ENCODE measurements at places on chromosomes 12 and 14.

- DNase-seq, result no peak
Measured at GRCh38 chr14:91341334-91341733, 76.3 kb downstream of the CCDC88C start.

DNA sequence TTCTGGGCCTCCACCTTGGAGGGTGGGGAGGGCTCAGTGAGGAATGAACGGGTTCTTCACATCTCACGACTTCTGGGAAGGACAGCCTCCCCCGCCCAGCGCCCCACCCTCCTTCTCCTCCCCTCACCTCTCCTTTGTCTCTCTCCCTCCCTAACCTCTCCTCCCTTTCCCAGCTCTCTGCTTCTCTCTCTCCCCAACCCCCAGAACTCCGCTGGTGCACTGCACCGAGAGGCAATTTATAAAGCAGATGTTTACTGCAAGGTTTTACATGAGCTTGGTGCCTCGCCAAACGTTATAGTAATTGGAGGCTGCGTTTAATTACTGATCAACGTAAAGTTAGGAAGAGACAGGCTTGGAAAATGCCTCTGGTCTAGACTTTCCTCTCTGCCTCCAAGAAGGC, 42.9 kb upstream of the FAM222A start:
- no peak for DNase-seq

GRCh38 chr12:53508534-53509170, 1.4 kb upstream of the NPFF start:
- DNase-seq, result peak; percentile 88

DNA sequence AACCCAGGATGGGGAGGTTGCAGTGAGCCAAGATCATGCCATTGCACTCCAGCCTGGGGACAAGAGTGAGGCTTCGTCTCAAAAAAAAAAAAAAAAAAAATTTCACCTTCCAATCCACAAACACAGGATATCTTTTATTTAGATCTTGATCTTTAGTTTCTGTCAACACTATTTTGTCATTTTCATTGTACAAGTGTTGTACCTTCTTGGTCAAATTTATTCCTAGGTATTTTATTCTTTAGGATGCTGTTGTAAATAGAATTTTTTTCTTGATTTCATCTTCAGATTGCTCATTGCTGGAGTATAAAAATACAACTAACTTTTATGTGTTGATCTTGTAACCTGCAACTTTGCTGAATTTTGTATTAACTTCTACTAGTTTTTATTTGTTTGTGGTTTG, 60.8 kb downstream of the ARHGAP5 start:
- no peak for DNase-seq

GRCh38 chr12:95118138-95118787, 44.8 kb upstream of the NR2C1 start:
- no peak for DNase-seq

- DNase-seq, result no peak
Measured at GRCh38 chr14:58699681-58700205, 62.0 kb downstream of the DACT1 start.

- no peak for DNase-seq
Measured at GRCh38 chr14:95953111-95953724, 76.6 kb downstream of the TUNAR start.

DNA sequence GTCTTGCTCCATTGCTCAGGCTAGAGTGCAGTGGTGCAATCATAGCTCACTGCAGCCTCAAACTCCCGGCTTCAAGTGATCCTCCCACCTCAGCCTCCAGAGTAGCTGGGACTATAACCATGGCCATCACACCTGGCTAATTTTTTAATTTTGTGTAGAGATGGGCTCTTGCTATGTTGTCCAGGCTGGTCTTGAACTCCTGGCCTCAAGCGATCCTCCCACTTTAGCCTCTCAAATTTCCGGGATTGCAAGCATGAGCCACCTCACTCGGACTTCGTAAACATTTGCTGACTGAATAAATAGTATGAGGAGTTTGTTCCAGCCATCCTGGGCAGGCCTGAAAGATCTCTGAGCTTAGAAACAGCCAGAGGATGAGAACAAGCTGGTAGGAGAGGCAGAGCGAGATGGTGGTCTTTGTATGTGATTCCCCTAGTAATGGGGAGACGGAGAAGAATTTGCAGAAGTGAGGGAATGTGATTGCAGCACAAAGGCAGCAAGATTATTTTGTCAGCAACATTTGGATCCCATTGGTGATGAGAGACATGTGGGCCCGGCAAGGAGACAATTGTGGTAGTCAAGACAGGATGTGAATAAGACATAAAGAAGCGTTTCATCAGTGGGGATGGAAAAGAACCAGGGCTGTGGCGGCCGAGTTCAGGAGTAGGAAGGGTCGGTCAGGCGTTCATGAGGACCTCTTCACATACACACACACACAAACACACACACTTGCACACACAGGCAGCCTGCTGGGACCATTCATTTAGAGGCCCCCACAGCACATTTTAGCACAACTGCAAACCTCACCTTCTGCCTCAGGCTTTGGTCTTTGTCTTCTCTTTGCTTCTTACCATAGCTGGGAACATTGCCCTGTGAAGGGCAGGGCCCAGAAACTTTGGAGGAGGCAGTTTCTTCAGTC, 155.5 kb downstream of the ZFP36L1 start:
- peak; percentile 53 for DNase-seq

DNA sequence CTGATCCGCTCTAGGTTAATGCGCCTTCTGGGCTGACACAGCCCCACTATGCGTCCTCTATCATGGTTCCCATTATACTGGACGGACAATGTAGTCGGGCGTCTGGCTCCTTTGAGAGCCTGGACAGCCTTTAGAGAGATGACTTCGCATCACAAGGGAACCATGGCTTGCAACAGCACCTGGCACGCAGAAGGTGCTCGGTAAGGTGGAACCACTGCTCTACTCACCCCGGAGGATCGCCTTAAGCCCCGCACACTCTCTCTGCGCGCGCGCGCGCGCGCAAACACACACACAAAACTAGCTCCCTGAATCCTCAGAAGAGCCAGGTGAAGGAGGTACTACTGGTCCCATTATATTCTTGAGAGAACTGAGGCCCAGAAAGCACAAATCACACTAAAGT, 7.1 kb downstream of the MAP3K12 start:
- DNase-seq, result no peak

DNA sequence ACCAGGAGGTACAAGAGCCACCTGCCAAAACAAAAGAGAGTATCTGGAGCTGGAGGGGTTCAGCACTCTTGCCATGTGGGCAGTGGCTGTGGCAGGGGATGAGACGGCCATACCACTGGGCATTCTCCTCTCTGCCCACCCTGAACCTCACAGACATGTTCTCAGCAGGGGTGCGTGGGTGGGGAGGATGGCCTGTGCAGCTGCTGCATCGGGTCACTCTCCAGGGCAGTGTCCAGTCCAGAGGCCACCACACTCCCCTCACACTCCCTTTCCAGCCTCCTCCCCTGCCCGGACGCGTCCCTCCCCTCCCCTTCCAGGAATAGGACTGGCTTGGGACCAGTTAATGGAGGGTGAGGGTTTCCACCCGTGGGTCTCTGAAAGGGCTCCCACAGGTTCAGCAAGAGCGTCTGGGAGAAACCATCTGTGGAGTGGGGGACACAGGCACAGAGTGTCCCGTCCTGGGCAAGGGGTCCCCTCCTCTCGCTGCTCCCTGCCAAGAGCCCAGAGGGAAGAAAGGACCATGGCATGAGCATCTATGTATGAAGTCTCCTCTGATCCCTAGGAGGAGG, 501 bp downstream of the C1R start:
- no peak for DNase-seq

DNA sequence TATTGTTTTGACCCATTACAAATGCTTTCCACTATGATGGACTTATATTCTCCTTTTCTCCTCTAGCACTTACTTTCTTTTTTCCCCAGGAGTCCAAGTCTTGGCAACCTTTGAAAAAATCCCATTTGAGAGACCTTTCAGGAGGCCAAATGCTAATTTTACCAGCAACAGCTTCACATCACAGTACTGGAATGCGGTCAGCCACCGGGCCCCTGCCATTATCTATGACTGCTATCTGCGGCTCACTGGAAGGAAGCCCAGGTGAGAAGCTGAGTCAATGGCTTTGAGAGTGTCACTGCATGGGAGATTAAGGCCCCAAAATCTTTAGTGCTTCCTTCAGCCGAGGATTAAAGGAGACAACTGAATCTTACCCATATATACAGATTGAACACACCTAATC, 64.2 kb downstream of the ERGIC2 start:
- no peak for DNase-seq

DNA sequence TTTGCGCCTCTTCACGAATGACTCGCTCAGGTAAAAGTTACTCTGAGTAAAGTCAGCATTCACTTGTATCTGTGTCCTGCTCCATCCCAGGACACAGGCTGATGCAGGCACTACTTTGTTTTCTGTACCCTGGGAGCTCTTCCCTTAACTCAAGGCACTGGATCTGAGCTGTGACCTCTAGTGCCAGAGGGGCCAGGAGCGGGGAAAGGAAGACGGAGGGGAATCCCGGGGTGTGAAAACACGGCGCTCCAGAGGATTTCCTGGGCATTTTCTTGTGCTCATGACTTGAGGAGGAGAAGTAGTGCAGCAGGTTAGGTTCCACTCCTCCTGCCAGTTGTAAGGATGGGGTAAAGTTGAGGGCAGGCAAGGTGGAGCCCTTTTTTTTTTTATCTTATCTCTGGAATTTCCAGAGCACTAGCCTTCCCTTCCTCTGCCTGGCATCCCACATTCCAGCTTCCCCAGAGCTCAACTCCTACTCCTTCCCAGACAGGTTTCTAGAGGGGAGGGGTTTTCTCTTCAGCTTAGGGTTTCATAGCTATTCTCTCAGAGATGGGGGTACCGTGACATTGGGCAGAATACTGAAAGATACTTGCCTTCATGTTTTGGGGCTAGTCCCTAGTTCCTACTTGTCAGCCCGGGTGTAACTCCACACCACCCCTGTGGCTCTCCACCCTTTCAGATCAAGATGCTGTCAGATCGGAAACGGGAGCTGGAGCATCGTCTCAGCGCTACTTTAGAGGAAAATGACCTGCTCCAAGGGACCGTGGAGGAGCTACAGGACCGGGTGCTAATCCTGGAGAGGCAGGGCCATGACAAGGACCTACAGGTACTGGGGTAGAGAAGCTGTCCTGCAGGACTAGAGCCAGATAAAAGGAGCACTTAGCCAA, 52.3 kb downstream of the RAB35 start:
- no peak for DNase-seq

DNA sequence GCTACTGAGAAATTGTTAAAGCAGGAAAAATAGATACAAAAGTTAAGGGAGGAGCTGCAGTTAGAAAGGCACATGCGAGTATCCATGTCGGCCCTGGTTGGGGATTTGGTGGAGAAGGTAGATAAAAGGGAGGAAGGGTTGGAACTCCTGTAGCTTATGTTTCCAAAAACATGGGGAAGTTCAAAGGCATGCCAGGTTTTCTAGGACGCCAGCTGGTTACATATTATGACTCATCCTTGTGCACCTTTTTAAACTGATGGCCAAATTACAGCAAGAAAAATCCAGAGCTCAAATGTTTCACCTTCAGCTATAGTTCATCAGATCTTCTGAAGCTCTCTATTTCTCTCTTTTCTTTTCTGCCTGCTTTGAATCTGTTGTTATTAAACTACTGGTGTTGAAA, 13.2 kb upstream of the MAP4K5 start:
- DNase-seq, result no peak

GRCh38 chr12:120677765-120678473, 9.0 kb upstream of the MLEC start:
- DNase-seq, result peak; percentile 74

DNA sequence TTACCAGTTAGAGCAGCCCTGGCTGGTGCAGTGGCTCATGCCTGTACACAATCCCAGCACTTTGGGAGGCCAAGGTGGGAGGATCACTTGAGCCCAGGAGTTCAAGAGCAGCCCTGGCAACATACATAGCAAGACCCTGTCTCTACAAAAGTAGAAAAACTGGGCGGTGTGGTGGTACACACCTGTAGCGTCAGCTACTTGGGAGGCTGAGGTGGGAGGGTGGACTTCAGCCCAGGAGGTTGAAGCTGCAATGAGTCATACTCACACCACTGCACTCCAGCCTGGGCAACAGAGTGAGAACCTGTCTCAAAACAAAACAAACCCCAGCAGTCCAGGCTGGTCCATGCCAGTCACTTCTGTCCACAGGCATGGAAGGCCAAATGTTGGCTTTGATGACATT, 7.4 kb downstream of the COX14 start:
- DNase-seq, result no peak

DNA sequence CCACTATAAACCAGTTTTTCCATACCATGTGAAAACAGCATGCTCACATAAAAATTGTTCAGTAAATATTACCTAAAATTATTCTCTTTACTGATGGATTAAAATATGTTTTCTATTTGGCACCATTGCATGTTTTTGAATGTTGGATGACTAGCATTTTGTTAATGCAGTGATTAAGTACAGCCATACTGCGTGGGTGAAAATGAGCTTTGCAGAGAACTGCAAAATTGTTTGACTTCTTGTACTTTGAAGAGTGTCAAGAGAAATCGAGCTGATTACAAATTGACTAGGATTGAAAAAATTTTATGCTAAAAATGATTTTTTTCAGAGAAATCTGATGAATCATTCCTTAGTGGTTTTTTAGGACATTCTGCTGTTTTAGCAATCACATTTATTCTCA, 452.9 kb downstream of the RPL10L start:
- no peak for DNase-seq

GRCh38 chr12:65074932-65075331, 46.2 kb downstream of the WIF1 start:
- DNase-seq, result no peak

GRCh38 chr12:92911339-92911738, 17.8 kb downstream of the EEA1 start:
- DNase-seq, result peak; percentile 48

GRCh38 chr12:67697443-67697842, 48.9 kb downstream of the DYRK2 start:
- no peak for DNase-seq

DNA sequence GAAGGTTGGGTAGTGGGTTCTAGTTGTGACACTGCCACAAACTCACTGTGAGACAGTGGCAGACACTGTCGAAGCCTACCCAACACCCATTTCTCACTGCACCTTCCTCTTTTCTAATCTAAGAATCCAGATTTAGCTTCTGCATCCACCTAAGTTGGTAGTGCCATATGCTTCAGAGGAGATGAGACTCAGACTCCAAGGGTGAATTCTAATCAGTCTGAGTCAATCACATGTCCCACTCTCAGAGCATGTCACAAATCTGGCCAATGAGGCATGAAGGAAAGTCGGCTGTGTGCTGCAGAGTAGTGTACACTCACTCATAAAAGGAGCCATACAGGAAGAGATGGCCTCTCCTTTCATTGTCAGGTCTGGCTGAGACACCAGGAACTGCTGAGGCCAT, 102.1 kb upstream of the RAP1B start:
- DNase-seq, result no peak

DNA sequence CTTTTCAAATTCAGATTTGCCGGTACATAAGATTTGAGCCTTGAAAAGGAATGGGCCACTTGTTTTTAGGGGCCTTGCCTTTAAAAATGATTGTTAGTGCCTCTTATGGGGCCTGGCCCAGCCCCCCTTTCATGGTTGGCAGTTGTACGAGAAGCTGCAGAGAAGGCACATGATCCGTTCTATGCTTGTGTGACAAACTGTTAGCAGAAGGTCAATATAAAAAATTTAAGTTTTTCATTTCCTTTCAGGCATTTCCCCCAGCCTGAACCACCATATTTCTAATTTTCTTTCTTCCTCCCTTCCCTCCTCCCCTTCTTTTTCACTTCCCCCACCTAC, 119.1 kb downstream of the PLXNC1 start:
- no peak for DNase-seq

- no peak for DNase-seq
Measured at GRCh38 chr14:81234278-81234677, 13.5 kb upstream of the GTF2A1 start.

- peak; percentile 23 for DNase-seq
Measured at GRCh38 chr14:38721822-38722431, 381.1 kb downstream of the SEC23A start.

Data from CD14-positive monocyte (primary cell).